Activated CD4-positive, alpha-beta T cell treated with anti-CD3 and anti-CD28 coated beads, Interleukin-2, amount 50 U/mL, for 1 hour (primary cell): ENCODE measurements at places on chromosomes 7 and 10.
A peak's percentile ranks its signal among the peaks of the same experiment; 100 is the strongest.

GRCh38 chr10:131738396-131738735 is 162.4 kb upstream of the PPP2R2D start:
- DNase-seq = no peak

DNA sequence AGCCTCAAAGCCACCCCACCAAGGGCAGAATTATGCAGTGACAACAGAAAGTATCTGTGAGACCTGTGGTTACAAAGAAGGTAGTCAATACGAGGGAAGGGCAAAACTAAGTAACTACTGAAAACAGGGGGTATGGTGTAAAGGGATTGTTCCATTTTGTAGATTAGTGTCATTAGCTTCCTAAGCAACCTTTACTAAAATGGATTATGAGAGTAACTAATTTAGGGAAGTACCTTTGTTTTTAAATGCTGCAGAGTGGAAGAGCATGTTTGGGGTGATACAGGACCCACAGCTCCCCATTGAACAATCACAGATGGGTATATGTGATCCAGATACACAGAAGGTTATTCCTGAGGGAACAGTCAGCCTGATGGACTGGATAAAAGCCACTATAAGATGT is 51.3 kb upstream of the TAC1 start:
- DNase-seq = no peak

DNA sequence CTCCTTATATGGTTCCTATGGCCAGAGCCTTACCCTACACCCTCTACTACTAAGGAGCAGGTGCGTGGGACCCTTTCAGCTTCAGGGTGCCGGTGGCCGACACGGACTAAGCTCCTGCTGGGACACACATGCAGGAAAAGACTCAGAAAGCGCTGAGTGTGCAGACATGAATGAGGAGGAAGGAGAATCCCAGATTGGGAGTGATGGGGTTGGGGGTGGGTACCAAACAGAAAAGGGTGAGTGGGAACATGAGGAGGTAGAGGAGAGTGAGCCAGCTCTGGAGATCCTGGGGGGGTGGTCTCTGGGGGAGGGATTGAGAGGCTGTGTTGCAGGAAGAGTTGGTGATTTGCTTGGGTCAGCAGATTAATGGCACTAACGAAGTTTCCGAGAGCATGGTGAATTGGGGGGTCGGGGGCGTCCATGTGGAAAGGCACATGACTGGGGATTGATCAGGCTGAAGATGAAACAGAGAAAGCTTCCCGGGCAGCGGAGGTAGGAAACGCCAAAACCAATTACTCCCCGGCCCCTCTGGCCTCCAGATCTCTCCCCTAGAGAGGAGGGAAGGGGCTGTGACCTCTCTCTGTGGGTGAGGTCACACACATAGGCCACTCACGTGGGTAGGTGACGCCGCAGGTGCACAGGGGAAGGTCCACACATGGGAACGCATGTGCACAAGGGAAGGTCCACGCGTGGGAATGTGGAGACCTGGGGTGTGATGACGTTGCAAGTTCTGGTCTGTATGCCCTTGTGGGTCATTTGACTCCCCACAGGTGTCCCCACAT is 37.9 kb upstream of the SLF2 start:
- DNase-seq = no peak

DNA sequence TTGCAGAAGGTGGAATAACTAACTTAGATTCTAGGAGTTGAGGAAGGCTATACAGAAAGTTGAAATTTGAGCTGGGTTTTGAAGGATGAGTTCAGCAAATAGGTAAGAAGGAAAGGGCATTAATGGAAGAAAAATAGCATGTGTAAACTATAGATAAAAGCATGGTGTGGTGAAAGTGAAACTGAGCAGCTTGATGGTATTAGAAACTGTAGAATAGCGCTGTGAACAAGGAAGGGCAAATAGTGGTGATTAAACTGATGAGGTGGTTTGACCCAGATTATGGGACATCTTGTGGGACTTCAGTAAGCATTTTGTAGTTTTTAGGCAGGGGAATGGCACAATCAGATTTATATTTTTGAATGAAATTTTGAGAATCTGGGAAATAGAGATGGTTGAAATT is 90.5 kb downstream of the EXOC6 start:
- DNase-seq = no peak

GRCh38 chr7:149820622-149821190 is 17.5 kb upstream of the ZNF862 start:
- no peak for DNase-seq

DNA sequence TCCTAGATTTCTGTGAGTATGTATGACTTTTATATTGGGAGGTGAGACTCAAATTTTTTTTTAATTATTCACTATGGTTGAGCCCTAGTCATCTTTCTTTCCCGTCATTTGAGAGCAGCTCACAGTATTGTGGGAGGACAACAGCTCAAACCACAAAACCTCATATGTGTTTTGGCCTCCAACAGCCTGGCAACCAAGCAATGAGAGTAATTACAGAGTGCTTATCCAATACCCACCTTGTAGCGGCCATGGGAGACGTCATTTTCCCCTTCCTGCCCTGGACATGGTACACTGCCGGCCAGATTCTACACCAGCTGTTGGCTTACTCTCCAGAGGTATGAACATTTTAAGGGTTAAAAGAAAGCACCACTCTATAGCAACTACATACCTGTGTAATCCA is 49.1 kb downstream of the DOCK4 start:
- no peak for DNase-seq

- DNase-seq = no peak
These were observed 105.1 kb upstream of the NFE2L3 start for GRCh38 chr7:26046878-26047277.

DNA sequence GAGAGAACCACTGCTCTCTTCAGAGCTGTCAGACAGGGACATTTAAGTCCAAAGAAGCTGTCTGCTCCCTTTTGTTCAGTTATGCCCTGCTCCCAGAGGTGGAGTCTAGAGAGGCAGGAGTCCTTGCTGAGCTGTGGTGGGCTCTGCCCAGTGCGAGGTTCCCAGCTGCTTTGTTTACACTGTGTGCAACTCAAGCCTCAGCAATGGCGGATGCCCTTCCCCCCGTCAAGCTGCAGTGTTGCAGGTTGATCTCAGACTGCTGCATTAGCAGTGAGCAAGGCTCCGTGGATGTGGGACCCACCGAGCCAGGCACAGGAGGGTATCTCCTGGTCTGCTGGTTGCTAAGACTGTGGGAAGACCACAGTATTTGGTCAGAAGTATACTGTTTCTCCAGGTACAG is 438.9 kb downstream of the ARL4A start:
- no peak for DNase-seq

DNA sequence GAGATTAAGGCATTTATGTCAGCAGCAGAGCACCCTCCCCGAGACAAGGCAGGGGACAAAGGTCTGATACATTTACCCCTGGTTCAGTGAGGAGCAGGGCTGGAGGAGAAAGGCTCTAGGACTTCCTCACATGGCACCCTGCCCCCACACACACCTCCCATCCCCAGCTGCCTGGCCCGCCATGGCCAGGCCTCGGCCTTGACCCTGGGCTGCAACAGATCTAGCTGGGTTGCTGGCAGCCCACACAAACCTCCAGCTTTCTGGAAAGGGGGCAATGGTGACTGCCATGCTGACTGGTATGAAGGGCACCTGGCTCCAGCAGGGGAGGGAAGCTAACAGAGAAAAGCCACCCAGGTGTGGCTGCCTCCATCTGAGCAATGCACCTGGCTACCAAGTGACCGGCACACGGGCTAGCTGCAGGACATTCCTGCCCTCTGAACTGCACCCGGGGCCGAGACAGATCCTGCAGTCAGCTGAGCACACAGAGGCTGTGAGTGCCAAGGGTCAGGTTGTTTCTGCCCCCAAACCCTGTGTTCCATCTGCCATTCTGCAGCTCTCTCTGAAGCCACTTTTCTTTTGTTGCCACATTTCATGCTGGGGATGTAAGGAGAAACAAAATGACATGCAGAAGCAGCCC is 85.8 kb upstream of the LRRC18 start:
- DNase-seq = no peak

DNA sequence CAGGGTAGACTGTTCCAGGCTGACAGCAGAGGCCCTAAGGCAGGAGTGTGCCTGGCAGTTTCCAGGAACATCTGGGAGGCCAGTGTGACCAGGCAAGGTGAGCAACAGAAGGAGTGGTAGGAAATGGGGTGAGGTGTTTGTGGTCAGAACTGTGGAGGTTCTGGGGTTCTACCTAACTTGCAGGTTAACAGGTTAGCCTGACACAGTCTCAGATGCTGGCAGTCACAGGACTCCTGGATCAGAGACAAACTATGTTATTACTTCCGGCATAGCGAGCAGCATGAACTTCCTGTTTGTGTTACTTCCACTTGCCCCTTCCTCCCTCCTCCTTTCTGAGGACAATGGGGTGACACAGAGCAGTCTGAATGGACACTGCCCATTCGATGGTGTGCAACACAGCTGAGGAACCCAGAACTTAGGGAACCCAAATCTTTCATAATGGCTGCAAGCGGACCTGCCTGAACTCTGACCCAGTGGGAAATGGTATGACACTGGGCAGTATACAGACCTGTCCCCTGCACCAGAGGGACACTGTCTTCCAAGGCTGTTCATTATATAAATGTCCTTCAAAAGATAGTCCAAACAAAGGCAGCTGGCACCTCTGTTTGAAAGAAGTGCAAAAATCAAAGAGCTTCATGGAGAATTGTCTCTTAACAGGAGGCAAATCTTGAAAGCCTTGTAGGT is 3.9 kb upstream of the SAR1A start:
- peak; percentile 7 for DNase-seq

DNA sequence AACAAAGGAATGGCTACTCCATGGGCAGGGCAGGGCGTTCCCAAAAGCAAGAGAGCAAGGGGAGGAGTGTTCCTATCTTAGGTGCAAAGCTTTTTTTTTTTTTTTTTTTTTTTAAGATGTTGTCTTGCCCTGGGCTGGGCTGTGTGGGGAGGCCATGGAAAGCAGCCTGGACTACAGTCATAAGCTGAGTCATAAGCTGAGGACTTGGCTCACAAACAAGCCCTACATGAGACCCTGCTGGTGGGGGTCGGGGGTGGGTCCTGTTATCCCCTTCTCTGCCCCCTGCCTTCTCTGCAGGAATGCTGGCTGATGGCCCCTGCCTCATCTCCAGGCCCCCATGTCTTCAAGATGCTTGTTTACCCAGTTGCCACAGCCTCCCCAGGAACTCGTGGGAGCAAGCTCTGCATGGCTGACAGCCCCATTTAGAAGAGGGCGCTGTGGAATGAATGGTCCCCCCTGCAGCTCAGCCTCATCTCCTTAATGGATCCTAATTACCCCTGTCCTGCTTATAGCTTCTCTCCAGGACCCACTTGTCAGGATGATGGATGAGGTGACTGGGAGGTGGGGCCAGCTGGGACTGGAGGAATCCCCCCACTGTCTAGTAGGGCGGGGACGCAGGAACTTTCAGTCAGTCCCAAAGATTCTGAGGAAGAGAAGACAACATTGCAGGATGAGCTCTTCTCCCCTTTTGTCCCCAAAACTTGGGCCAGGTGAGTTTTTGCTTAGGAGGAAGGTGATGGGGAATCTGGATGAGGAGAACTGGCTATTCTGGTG is 340.8 kb upstream of the PODXL start:
- DNase-seq = no peak

DNA sequence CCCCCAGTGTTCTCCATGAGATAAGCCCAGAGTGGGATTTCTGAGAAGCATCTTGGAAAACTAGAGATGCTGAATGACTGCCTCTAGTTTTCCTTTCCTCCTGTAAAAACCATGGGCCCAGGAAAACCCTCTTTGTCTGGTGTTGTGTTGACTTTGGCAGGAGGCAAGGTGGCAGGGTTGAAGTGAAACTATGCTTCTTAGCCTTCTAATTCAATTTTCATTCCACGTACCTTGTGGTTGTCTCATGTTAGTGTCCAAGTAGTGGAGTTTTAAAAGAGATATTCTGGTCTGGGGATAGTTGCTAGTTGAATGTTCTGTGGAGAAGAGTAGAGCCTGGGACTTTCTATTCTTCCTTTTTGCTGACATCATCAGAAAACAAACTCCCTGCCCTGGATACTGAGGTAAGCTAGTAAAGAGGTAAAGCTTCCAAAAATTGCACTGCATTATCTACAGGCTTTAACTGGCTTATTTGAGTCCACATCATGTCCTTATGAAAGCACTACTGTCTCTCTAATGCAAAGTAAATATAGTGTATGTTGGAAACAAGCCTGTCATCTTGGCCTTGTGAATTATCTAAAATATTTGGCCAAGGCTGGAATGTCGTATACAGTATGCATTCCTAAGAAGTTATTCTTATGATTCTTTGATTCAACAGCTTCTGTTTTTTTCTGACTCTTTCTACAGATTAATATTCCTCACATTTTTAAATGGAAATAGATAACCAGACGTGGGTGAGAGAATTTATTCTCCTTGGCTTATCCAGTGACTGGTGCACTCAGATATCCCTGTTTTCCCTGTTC is at the start of gene OR2F2:
Gene OR2F2 (plus strand): TSS at position 708 of the 800 bp plus-strand sequence. CDS start 0 bp downstream, at position 708.
- DNase-seq = no peak

GRCh38 chr10:7788639-7789286 is 786 bp downstream of the ATP5F1C start:
- DNase-seq = no peak

GRCh38 chr10:17286562-17287550 is 58.8 kb downstream of the VIM start:
- DNase-seq = no peak

GRCh38 chr10:125521721-125522680 is 161.0 kb downstream of the TEX36 start:
- DNase-seq = no peak

DNA sequence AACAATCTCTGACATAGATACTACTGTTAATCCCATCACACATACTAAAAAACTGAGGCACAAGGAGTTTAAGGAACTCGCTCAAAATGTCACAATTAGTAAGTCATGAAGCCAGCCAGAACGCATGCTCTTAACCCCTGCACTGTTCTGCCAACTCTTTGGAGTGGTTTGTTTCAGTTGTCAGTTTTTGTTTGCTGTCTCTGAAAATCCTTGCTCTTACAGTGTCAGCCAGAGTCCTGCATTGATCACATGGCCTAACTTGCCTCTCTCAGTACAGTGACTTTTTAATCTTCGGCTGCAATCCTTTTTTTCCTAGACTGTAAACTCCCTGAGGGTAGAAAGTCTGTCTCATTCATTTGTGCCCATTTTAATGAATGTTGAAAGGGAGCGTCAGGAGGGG is 753.8 kb downstream of the AUTS2 start:
- no peak for DNase-seq

DNA sequence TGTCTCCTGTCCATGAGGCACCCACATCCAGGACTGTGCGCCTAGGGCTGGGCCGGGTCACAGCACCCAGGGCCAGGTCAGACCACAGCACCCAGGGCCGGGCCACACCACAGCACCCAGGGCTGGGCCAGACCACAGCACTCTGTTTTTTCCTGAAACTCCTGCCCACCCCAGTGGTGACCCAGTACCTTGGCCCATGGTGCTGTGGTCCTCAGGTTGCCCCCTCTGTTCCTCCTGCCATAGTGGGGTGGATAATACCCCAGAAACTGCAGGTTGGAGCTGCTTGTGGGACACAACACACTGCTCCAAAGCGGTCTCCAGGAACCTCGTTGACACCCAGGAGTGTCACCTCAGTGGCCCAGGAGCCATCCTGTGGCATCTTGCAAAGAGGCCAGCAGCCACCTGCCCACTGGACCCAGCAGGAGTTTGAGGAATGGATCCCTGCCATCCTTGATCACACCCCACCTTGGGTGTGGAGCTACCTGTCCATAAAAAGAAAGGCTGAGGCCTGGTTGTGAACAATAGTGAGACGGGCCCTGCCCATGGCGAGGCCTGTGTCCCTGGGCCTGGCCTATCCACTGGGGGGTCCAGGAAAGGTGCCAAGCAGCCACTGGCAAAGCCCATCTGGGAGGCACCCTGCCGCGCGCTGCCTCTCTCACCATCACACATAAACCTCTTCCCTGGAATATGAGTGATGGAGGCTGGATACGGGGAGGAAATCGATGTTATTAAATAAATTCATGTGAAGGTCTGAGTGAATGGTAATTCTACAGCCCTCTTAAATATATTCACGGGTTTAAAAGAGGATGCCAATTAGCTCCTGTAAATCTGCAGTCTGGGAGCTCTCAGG is 89.0 kb downstream of the NKX6-2 start:
- DNase-seq = no peak

- peak; percentile 34 for DNase-seq
These were observed 30.7 kb upstream of the EPC1 start for GRCh38 chr10:32377458-32378259.
